ENCODE measurements at places on chromosomes 4 and X.

- DNase-seq, result no peak
Observed at GRCh38 chr4:7722766-7723387, 216.8 kb downstream of the AFAP1 start.

DNA sequence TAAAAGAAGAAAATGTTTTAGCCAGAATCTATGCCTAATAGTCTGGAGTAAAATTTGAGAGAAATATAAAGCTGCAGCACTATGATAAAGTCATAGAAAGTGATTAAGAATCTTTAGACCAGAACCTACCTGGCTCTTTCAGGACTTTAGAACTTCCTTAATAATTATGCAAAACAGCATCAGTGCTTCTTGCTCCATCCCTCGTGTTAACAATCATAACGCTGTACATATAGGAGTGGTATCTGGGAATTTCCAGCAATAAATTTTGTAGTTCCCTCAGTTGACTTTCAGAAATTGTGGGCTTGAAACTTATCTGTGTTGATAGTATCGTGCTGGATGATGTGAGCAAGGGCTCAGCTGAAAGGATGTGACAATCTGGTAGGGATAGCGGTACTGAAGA is 102.1 kb upstream of the RASGEF1B start:
- no peak for DNase-seq

- no peak for DNase-seq
Observed at GRCh38 chr4:156290811-156291210, 337.1 kb upstream of the CTSO start.

DNA sequence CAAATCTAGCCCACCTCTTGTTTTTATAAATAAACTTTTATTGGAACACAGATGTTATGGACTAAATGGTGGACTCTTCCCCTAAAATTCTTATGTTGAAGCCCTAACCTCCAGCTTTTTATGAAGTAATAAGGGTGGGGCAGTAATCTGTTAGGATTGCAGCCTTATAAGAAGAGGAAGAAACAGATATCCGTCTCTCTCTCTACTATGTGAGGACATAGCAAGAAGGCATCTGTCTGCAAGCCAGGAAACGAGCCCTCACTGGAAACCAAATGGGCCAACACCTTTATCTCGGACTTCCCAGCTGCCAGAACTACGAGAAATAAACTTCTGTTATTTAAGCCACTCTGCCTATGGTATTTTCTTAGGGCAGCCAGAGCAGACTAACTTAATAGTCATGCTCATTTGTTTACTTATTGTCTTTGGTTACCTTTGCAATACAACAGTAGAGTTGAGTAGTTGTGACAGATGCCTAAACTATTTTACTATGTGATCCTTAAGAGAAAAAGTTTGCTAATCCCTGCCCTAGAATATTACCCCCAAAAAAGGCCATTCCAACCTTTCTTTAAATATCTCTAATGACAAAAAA is 67.4 kb downstream of the MANBA start:
- no peak for DNase-seq

GRCh38 chr4:158856852-158857251 is 88.0 kb downstream of the FNIP2 start:
- no peak for DNase-seq

DNA sequence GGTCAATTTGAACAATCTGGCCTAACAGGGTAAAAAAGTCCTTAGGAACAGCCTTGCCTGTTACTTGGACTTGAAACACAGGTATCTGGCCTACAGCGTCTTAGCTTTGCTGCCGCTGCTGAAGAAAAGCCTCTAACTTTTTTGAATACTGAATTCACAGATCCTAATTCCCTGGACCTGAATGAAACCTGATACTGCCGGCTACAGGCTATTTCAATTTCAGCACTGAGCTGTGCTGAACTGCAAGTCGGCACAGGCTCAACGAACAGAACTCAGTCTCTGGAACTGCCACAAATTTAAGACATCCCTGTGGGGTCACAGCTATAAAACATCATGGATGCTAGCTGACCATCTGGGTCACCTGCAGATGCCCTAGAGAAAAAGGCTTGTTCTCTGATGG is 7.2 kb downstream of the NR0B1 start:
- no peak for DNase-seq

- no peak for DNase-seq
Observed at GRCh38 chr4:24690436-24690835, 104.9 kb upstream of the SOD3 start.

- DNase-seq, result peak; percentile 19
Observed at GRCh38 chr4:170853422-170854021, 763.8 kb upstream of the AADAT start.

GRCh38 chr4:69832326-69833030 is 27.5 kb downstream of the SULT1E1 start:
- DNase-seq, result no peak

DNA sequence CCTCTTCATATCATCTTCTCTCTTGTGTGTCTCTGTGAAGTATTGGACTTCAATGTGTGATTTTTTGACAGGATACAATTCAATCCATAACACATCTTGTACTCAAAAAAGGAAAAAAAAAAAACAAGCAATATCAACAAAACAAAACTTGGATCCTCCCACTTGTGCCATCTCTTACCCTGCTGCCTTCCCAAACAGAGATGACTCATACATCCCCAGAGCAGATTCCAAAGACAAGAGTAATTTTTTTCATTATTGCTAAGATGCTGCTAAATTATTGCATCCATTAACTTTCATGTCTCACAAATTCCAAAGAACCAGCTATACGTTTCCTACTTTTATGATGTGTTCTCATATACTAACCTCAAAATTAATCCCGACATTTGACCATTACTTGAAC is 479.2 kb downstream of the GBA3 start:
- DNase-seq, result no peak

GRCh38 chr4:55729351-55730279 is 90.0 kb upstream of the EXOC1L start:
- DNase-seq, result no peak

- no peak for DNase-seq
Observed at GRCh38 chr4:23966725-23967124, 76.9 kb upstream of the PPARGC1A start.

DNA sequence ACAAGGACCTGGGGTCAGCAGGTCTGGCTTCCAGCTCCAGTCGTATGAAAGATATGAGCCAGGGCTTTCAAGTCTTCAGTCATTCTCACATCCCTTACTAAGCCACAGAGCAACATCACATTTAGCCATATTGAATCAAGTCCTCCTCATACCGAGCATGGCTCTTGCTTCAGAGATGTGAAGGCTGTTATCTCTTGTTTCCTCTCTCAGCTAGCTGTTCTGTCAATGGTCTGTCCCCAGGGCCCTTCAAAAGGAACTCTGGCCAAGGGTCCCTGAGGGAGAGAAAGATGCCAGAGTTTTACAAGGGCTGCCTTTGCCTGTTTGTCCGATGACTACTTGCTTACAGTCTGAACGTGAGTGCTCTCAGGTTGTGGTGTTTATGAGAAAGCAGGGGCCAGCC is 30.5 kb downstream of the DOCK11 start:
- DNase-seq, result no peak

DNA sequence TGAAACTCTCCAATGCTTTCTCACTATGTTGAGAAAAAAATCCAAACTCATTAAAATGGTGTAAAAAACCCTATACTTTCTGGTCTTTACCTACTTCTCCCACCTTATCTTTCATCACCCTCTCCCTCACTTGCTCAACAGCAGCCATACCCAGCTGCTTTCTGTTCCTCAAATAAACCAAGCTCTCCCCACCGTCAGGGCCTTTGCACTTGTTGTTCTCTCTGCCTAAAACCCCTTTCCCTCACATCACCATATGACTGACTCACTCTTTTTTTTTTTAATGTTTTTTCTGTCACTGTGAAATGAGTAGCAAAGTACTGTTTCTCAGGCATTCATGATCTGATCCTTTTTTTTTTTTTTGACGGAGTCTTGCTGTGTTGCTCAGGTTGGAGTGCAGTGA is 122.3 kb upstream of the TMEM164 start:
- DNase-seq, result no peak

GRCh38 chrX:103663981-103664762 is 22.3 kb downstream of the MORF4L2 start:
- DNase-seq, result no peak

DNA sequence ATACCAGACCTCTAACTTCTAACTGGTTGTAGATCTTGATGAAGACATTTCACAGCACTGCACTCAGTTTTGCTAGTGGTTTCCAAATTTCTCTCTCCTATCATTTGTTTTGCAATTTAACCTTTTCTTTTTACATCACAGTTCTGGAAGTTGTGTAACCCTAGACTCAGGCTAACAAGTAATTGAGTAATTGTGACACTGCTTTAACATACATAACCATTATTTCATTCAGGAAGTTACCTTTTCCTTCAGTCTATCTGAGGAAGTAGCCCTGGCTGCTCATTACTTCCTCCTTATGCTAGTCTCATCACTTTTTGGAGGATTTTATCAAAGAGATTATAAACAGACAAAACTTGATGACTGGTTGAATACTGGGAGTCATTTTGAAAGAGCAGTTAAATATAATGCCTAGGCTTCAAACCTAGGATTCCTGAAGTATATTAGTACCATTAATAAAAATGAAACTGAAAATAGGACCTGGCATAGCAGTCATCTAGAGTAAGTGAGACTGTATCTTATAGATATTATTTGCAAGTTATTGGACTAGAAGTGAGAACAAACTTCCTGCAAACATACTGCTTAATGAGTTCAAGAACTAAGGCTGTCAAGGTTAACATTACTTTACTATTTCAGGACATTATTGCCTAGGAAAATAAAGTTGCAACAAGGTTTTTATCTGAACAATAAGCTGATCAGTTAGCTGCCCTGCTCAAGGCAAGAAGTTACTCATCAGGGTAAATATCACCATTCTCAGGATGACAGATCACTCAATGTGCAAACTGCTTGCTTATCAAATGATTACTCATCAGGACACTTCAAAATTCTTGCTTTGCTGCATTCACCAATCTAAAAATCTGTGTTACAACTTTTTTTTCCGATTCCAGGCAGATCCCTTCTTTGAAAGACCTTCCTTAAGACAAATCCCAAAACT is 25.6 kb upstream of the TEX13C start:
- no peak for DNase-seq

- DNase-seq, result no peak
Observed at GRCh38 chr4:102824398-102824797, 3.0 kb downstream of the UBE2D3 start.

GRCh38 chr4:138736362-138736761 is 279.2 kb upstream of the NOCT start:
- DNase-seq, result no peak

DNA sequence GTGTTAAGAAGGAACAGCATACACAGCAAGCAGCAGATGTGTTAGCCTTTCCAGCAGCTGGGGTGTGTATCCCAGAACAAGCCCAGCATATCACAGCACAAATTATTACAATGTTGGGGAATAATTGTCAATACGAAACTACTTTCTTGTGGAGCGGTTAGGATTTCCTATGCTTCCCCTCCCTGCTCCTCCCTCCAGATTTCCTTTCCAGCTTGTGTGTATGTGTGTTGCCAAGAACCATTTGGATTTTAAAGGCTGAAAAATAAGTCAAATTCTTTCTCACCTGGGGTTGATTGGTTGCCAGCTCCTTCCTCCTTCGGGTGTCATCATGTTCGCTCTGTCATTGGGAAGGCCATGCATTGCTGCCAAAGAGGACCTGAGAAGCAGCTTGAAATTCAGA is 178.2 kb upstream of the FRMPD4 start:
- no peak for DNase-seq

GRCh38 chrX:134654398-134655012 is 3.8 kb downstream of the PLAC1 start:
- DNase-seq, result no peak

GRCh38 chr4:186948361-186949242 is 224.9 kb upstream of the FAT1 start:
- DNase-seq, result no peak

GRCh38 chr4:113302051-113302450 is 252.6 kb downstream of the ANK2 start:
- DNase-seq, result no peak

GRCh38 chr4:67765401-67765800 is 11.2 kb upstream of the GNRHR start:
- DNase-seq, result no peak

DNA sequence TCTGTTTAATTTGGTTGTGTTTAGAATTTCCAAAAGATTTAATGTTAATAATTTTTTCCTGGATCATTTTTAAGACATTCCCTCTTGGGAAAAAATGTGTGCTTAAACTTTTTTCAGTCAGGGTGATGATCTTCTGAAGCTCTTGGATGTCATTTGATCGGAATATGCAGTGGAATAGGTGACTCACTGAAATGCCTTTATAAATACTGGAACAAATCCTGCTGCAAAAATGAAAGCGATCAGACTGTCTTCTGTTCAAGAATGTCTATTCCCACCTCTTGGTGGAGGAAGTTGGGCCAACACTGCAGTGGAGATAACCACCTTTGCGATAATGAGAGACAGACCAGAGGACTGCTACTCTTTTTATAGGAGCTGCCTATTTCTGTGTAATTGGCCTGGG is 46.7 kb downstream of the LARP1B start:
- no peak for DNase-seq

GRCh38 chr4:45931154-45931553 is 192.7 kb downstream of the GABRG1 start:
- no peak for DNase-seq

DNA sequence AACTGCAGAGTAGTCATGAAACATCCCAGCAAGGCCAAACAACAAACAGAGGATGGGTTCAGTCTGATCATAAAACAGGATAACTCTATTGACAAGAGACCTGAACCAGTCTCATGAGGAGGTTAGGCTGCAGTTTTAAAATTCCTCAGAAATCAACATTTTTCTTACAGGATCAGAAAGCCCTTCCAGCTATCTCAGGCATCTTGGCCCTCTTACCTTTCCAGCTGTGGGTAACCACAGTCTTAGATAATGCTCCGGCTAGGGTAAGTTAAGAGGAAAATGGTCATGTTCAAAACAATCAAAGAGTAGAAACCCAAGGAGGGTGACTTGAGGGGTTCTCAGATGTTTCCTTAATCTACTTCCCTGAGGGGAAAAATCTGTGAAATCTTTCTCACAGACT is 5.1 kb downstream of the CTSO start:
- no peak for DNase-seq

- no peak for DNase-seq
Observed at GRCh38 chrX:15675490-15675921, 10.9 kb upstream of the CLTRN start.

GRCh38 chr4:8702516-8703400 is 110.2 kb downstream of the CPZ start:
- DNase-seq, result no peak

- no peak for DNase-seq
Observed at GRCh38 chrX:109373468-109373867, 108.4 kb downstream of the GUCY2F start.

- no peak for DNase-seq
Observed at GRCh38 chrX:33989936-33990335, 142.2 kb downstream of the FAM47A start.

DNA sequence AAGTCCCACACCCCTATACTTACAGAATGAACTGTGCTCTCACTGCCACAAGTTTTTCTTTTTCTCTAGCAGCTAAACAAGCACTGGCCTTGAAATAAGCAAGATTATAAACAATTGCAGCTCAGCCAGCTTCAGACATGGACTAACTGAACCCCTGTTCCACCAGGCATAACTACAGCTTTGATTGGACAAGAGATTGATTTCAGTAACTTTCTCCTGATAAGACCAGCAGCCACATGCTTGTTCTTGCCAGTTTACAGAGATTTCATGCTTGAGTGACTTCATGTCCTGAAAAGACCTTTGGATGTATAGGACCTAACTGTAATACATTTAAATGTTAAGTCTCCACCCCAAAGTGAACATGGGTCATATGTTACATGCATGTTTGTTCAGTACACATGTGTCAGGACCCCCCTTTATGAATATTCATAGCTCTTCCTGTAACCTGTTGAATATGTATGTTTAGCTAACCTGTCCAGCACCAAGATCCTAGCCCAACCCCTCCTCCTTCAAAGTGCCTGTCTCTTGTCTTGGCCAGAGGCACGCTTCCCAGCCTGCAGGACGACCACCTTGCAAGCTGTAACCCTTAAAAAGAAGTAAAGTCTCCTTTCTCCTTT is 27.9 kb downstream of the ZNF275 start:
- DNase-seq, result no peak
